Tongue (tissue), 3 donors: ENCODE measurements at places on chromosomes 2 and 18. TPM values are rescaled to one million over a fixed set of nuclear protein-coding genes. Genes with fewer than 3 reads are reported as not detected.

DNA sequence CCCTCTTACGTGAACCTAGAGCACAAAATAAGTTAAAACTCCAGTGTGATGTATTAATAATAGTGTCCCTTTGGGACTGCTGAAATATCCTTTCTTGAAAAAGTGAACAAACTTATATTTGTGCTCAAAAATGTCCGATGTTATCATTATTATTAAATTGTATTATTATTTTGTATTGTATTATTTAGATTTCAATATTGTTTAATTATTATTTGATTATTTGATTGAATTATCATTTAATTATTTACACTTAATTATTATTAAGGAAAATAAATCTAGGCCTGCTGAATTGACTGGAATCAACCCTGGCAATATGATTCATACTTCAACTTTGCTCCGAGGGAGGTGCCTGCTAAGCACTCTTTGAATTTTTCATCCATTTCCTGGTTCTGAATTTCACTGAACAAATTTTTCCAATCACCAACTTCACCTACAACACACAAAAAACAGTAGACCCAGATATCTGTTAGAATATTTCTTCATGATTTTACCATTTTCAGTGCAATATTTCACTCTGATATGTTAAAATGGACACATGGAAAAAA, 10.9 kb upstream of the EIF2AK2 start:
- DNase-seq: no peak

Gene PHLPP1
- 8.8 TPM for total RNA-seq

- DNase-seq: peak; percentile 58
Measured at GRCh38 chr2:236177604-236177966, 9.4 kb upstream of the GBX2 start.

DNA sequence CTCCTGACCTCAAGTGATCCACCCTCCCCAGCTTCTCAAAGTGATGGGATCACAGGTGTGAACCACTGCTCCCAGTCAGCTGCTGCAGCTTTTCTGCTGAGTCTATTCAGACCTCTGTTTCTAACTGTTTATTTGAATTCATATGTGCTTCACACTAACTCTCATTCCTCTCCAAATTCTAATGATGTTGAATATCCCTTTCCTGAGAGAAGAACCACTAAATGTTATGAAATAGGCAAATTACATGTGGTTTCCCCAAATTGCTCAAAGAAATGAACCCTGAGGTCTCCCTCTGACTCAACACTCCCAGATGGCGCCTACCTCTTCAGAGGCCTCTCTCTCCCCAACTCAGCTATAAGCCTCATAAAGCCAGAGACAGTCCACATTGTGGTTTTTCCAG, 98.6 kb downstream of the IRS1 start:
- DNase-seq: no peak

GRCh38 chr2:48961009-48961408, 193.3 kb downstream of the FSHR start:
- no peak for DNase-seq

GRCh38 chr2:9467687-9468086, 6.7 kb upstream of the IAH1 start:
- no peak for DNase-seq

DNA sequence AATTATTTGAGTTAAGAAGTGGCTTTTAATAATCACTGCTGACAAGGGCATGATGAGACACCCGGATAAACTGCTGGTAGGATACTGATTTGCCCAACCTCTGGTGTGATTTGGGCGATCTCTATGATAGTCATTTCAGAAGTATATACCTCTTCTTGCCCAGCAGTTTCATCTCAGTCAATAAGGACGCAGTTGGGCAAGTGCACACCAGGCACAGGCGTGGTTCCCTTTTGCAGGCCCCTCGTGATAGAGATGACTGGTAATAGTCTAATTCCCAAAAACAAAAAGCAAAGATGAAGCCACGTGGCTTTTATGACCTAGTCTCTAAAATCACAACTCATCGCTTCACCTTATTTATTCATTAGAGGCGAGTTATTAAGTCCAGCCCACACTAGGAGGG, 246.4 kb downstream of the PRKCE start:
- DNase-seq: no peak

DNA sequence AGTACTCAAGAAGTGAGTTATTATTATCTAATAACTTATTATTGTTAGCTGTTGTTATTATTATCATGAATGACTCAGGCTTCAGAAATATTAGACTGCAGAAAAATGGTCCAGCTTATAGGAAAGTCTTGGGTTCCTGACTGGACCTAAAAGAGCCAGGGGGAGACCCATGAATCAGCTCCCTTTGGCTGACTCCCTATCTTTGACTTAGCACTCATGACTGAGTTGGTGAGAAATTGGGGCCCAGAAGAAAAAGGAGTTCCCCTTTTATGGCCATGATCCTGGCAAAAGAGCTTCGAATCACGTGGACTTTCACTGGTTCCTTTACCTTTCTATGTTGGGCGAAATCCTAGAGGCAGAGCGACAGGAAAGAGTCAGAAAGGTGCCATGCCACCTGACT, 145.8 kb downstream of the MYO3B start:
- no peak for DNase-seq

Gene RGPD5
- total RNA-seq: 53.6 TPM

- DNase-seq: no peak
Measured at GRCh38 chr2:157075924-157076323, 181.6 kb upstream of the GALNT5 start.

- no peak for DNase-seq
Measured at GRCh38 chr18:33828949-33829348, 250.9 kb downstream of the ASXL3 start.

GRCh38 chr2:45820048-45820447, 168.6 kb downstream of the PRKCE start:
- DNase-seq: no peak

- no peak for DNase-seq
Measured at GRCh38 chr18:34921811-34922385, 119.3 kb upstream of the MAPRE2 start.

DNA sequence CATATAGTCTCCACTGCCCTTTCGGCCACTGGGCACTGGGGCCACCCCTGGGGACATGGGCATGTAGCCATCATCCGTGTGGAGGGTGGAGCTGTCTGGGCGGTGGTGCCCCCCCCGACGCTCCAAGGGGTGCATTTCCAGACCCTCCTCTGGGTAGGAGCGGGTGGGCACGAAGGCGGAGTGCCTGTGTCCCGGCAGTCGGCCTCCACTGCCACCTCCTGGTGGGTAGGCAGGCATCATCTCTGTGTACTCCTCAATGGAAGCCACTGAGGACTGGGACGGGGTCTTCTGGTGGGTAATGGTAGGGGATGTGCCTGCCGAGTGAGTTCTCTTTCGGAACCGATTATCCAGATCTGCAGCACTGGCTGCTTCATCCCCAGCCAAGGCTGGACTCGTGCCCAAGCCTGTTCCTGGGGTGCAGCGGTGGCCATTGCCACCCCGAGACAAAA, 2.8 kb downstream of the IRS1 start:
- DNase-seq: peak; percentile 25

DNA sequence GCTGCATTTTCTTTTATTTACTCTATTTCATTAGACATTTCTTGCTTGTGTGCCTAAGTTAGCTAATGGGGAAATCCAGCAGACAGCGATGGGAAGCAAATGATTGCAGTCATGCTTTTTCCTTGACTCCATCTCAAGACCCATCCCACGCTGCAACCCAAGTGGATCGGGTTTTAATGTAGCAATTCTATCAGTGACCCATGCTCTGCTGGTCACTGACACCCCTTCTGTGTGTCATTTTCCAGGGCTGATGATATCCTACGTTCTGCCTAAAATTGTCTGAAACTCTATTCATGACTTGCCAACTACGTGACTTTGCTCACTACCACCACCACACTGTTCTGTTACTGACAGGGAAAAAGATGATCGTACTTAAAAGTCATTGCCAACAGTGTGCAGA, 129.8 kb downstream of the CCBE1 start:
- no peak for DNase-seq

- peak; percentile 35 for DNase-seq
Measured at GRCh38 chr2:121033461-121033996, 251.5 kb downstream of the TFCP2L1 start.

DNA sequence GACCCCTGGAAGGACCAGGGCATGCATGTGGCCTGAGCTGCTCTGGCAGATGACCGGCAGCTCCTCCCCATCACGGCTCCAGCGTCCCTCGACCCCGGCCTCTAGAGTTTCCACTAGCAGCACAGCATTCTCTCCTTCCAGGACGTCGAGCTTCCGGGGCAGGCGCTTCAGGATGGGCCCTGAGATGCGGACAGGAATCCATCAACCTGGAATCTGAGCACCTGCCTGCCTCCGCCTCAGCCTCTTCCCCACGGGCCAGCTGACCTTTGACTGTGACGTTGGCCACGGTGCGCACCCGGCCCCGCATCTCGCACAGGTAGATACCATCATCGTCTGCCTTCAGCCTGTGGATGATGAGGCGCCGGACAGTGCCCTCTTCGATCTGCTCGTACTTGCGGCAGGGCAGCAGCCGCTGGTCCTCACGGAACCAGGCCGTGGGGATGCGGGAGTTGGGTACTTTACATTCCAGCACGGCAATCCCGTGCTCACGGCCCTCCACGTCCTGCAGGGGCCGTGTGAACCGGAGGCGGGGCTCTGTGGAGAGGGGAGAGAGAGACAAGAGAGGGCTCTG, 3.5 kb downstream of the OBSL1 start:
- no peak for DNase-seq

DNA sequence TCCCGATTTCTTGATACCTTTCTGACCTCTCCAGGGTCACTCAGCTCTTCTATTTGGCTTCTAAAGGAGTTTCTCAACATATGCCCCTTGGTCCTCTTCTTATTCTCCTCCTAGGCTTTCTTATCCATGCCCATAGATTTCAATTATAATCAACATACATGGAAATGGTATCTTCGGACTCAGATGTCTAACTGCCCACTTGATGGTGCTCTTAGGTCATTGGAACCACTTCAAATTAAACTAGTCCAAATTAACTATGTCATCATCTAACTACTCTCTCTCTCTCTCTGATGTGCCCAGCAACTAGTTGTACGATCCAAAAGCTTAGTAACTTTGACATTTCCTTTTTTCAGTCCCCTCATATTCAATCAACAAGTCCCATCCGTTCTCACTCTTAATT, 43.2 kb upstream of the GPR75 start:
- no peak for DNase-seq

Gene SPP2
- total RNA-seq: not detected

Gene MERTK
- total RNA-seq: 6.3 TPM

GRCh38 chr2:191311627-191312026, 66.4 kb downstream of the MYO1B start:
- DNase-seq: no peak

DNA sequence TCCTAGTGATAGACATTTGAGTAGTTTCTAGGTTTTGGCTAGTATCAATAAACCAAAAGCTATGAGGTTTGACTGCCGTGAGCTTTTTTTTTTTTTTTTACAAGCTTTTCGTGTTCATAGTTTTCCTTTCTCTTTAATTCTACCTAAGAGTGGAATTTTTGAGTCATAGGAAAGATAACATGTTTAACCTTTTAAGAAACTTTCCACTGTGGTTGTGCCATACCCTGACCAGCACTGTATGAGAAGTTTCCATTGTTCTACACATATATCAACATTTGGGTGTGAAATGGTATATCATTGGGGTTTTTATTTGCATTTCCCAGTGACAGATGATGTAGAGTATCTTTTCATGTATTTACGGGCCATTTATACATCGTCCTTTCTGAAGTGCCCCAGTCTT, 31.7 kb downstream of the UBE2F start:
- no peak for DNase-seq

DNA sequence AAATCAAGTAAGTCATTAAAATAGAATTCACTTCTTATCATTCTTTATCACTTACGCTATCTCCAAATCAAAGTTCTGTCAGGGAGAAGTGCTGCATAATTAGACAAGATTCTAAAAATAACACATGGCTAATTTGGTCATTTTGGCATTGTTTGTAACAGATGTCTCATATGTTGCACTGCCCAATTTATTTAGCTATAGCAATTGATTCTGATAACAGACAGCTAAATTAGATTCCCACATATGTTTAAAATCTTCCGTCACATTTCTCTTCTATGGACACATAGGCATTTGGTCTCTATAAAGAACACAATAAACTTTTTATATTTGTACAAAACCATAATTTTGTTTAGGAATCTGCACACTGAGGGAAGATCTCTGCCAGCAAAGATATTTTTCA, 644.5 kb upstream of the VRK2 start:
- no peak for DNase-seq

Gene SERPINB7
- 0.72 TPM for total RNA-seq

- no peak for DNase-seq
Measured at GRCh38 chr18:32761231-32761630, 11.6 kb downstream of the KLHL14 start.

DNA sequence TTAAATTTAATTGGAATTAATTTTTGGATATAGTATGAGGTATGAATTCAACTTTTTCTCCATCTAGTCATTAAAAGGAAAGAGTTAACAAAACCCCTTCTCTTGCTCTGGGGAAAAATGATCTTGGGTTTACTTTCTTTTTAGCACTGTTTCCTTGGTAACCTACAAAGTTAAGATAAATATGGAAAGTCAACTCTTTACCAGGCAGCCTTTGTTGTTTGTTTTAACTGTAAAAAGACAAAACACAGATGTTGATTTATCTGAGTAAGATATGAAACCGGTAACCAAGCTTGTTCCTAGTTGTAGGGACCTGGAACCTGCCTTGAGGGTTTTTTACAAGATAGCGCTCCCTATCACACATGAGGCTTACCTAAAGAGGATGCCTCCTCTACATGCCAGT, 10.1 kb upstream of the SANBR start:
- DNase-seq: peak; percentile 47

GRCh38 chr2:7607441-7608173, 690.4 kb downstream of the RNF144A start:
- no peak for DNase-seq

DNA sequence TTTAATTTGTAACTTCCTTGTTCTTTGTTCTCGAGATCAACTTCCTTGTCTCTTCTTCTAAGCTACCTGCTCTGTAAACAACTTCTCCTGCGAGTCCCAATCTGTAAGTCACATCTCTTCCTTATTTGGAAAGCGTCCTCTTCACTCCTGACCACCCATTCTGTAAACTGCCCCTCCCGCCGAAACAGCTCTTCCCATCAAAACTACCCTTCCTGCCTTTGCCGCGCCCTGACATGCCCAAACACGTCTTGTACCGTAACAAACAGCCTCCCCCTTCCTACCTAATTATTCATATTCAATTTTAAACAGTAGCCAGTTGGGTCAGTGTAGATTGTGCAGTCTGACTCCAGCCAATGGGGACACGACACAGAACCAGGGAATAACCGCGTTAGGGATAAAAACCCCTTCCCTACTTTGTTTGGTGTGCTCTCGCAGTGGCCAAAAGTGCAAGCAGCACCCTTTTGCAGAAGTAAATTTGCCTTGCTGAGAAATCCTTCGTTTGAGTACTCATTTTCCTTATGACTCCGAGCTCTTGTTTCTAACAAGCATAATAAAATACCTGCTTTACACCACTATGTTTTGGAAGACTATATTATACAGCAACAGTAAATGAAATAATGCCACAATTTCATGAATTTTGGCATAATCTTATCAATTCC, 39.8 kb downstream of the PIAS2 start:
- no peak for DNase-seq

DNA sequence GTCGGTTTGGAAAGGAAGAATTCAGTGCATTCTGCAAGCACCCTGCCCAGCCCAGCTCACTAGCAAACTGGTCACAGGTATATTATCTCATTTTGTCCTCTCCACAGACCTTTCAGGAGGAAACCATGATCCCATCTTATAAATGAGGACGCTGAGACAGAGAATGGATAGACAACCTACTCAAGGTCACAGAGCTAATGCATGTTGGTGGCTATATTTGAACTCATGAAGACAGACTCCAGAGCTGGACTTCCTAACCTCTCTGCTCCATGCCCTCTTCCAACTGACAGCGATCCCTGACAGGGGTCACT, 29.5 kb downstream of the SERPINB5 start:
- no peak for DNase-seq

- peak; percentile 28 for DNase-seq
Measured at GRCh38 chr2:176931588-176932563, 280.7 kb upstream of the HNRNPA3 start.
